ENCODE measurements at places on chromosomes 2 and 18. TPM values are rescaled to one million over a fixed set of nuclear protein-coding genes. Genes with fewer than 3 reads are reported as not detected.

CAPN14 gene
- polyA plus RNA-seq = 2.9 TPM

EGR4 gene
- polyA plus RNA-seq = 0.26 TPM

EPB41L3 gene
- polyA plus RNA-seq = 0.39 TPM

QPCT gene
- 1.8 TPM for polyA plus RNA-seq

MOB1A gene
- polyA plus RNA-seq = 196 TPM

CYS1 gene
- polyA plus RNA-seq = not detected

CROCC2 gene
- not detected for polyA plus RNA-seq

OTOF gene
- polyA plus RNA-seq = not detected

ABHD3 gene
- polyA plus RNA-seq = 17.7 TPM

C2orf80 gene
- not detected for polyA plus RNA-seq

SPATA3 gene
- not detected for polyA plus RNA-seq

CCDC148 gene
- not detected for polyA plus RNA-seq

PRSS56 gene
- polyA plus RNA-seq = not detected

DHRS9 gene
- 3.3 TPM for polyA plus RNA-seq

CERKL gene
- polyA plus RNA-seq = 13.0 TPM

KIF5C gene
- polyA plus RNA-seq = 2.0 TPM

FAM237A gene
- polyA plus RNA-seq = not detected

CD207 gene
- polyA plus RNA-seq = not detected

KCNF1 gene
- not detected for polyA plus RNA-seq

INHBB gene
- not detected for polyA plus RNA-seq

DLGAP1 gene
- not detected for polyA plus RNA-seq

CLEC4F gene
- polyA plus RNA-seq = not detected

ABCG8 gene
- not detected for polyA plus RNA-seq

SLC4A5 gene
- polyA plus RNA-seq = 1.2 TPM

MSTN gene
- not detected for polyA plus RNA-seq

PRKAG3 gene
- polyA plus RNA-seq = not detected

FHOD3 gene
- polyA plus RNA-seq = not detected

CDK5R2 gene
- not detected for polyA plus RNA-seq

RASGRP3 gene
- 82.4 TPM for polyA plus RNA-seq

EMX1 gene
- not detected for polyA plus RNA-seq

SLC9A4 gene
- not detected for polyA plus RNA-seq

CHRNG gene
- polyA plus RNA-seq = not detected

IL36A gene
- polyA plus RNA-seq = not detected

POTEJ gene
- not detected for polyA plus RNA-seq

CTAGE1 gene
- polyA plus RNA-seq = not detected

TXNDC2 gene
- polyA plus RNA-seq = not detected

ANKRD53 gene
- polyA plus RNA-seq = not detected

ZNF514 gene
- 3.7 TPM for polyA plus RNA-seq

SERPINB8 gene
- polyA plus RNA-seq = 10.8 TPM

TMEM17 gene
- polyA plus RNA-seq = not detected

FTCDNL1 gene
- polyA plus RNA-seq = 2.0 TPM

C2orf74 gene
- 40.9 TPM for polyA plus RNA-seq

VWA3B gene
- polyA plus RNA-seq = not detected

DNAJC5G gene
- not detected for polyA plus RNA-seq

SKOR2 gene
- not detected for polyA plus RNA-seq

MBD2 gene
- 12.3 TPM for polyA plus RNA-seq

TRAPPC12 gene
- 40.9 TPM for polyA plus RNA-seq

CCDC68 gene
- not detected for polyA plus RNA-seq

LAMA1 gene
- polyA plus RNA-seq = not detected

MDH1B gene
- polyA plus RNA-seq = not detected

CEBPZ gene
- polyA plus RNA-seq = 19.1 TPM

XIRP2 gene
- not detected for polyA plus RNA-seq

CRYBA2 gene
- not detected for polyA plus RNA-seq

ACTR1B gene
- 11.3 TPM for polyA plus RNA-seq

PTPRN gene
- polyA plus RNA-seq = not detected

ZNF892 gene
- 0.53 TPM for polyA plus RNA-seq

GAL3ST2 gene
- polyA plus RNA-seq = not detected

EFHD1 gene
- 0.73 TPM for polyA plus RNA-seq

FN1 gene
- 0.90 TPM for polyA plus RNA-seq

Measured in IgD-negative memory B cell (primary cell).